A549 (cell line): ENCODE measurements at places on chromosomes 7 and 10.
A peak's percentile ranks its signal among the peaks of the same experiment; 100 is the strongest.

GRCh38 chr10:17841050-17841449, 31.9 kb downstream of the MRC1 start:
- DNase-seq, result no peak

DNA sequence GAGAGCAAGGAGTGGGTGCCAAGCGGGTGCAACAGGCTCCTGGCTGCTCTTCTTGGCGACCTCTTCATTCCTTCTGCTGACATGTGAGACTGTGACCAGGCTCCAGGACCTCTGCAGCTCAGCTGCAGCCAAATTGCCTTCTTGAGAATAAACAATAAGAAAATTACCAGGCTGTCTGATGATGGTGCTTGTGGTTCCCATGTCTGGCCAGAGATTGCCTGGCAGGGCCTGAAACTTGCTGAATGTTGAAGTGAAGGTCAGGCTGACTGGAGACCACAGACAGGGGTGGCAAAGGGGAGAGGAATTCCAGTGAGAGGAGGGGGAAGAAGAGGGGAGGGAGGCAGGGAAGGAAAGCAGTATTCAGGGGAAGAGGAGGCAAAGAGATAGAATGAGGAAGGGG, 497.4 kb upstream of the PODXL start:
- no peak for DNase-seq

DNA sequence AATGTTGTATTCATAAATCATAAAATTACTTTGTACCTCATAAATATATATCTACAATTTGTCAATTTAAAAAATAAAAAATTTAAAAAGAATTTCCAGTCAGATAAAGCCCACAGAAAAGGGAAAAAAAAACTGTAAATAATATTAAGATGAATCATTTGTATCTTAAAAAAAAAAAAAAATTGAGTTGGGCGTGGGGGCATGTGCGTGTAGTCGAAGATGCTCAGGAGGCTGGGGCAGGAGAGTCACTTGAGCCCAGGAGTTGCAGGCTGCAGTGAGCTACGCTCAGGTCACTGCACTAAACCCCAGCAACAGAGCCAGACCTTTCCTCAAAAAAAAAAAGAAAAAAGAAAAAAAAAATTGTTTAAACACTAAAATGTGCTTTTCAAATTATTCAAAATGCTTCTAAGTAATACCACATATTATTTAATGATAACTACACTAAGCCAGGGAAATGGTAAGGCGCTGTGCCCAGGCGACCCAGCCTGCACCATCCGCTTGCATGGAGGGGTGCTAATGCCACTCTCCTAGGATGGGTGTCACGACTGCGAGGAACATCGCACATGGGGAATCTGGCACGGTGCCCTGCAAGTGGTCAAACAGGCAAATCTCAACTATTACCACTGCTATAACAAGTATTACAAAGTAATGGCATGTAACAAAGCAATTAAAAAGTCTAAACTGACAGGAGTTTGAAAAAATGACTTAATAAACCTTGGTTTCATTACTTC, 15.4 kb downstream of the GLUD1 start:
- no peak for DNase-seq

DNA sequence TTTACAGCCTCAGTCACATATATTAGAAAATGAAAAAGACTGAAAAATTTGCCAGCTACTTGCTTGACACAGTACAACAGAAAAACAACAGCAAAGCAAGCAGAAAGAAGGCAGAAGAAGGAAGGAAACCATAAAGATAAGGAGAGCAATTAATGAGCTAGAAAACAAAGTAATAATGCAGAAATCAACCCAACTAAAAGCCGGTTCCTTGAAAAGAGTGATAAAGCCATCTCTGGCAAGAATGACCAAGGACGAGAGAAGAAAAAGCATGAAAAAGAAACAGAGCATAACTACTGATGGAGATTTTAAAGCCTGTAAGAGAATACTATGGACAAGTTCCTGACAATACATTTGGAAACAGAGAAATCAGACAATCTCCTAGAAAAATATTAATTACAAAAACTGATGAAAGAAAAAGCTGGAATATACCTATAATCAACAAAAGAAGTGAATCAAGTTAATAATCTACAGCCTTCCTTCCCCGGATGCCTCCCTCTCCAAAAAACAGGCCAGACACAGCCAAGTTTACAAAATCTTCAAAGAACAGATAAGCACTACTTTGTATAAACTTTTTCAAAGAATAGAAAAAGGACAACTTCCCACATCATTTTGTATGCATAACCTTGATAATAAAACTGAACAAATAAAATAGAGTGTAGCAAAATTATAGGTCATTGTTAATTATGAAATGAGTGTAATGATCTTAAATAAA, 204.0 kb downstream of the BAMBI start:
- no peak for DNase-seq

GRCh38 chr10:49172061-49172776, 16.0 kb downstream of the TMEM273 start:
- no peak for DNase-seq

- DNase-seq, result no peak
Observed at GRCh38 chr7:44761207-44762161, 12.8 kb downstream of the ZMIZ2 start.

GRCh38 chr10:101693651-101693977, 1.4 kb downstream of the FBXW4 start:
- peak; percentile 47 for DNase-seq

- no peak for DNase-seq
Observed at GRCh38 chr7:133115596-133115995, 33.7 kb upstream of the CHCHD3 start.

DNA sequence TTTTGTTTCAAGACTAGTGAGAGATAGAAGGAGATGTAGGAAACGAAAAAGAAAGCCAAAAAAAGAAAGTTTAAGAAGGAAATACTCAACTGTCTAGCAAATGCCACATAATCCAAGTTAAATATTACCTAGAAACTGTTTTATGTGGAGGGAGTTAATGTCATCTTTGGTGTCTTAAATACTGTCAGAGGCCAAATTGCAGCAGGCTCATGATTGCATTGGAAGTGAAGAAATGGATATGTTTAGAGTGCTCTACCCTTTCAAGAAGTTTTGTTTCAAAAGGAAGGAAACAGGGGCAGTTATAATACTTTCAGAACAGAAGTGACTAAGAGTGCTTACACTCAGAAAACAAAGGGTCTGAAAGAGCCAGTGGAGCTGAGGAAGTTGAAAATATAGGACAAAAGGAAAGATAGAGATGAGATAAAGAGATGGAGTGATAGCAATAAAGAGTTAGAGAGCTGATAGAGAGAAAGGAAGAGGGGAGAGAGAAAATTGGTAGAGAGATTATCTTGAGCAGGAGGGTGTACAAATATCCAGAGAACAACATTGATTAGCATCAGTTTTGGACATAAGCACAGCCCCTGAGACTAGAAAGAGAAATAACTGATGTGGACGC, 28.0 kb upstream of the GNAI1 start:
- no peak for DNase-seq

DNA sequence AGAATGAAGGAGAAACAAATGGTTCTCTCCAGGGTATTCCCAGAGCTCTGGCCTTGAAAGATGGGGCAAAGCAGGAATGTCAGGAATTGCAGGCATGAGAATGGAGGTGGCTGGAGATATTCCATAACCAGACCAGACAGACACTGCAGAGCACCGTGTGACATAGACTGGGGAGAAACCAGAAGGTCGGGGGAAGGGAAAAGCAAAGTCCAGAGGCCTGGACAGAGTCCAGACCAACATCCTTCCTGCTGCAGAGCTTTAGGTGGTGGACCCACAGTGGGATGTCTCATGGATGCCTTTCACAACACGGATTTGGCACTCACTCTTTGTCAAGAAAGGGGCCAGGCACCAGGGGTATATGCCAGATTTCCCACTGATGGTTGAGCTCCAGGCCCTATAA, 177.2 kb upstream of the INHBA start:
- DNase-seq, result no peak
